Sciatic nerve (tissue), 2 donors: ENCODE measurements at places on chromosomes 16 and 17. TPM values are rescaled to one million over a fixed set of nuclear protein-coding genes. Genes with fewer than 3 reads are reported as not detected.

- DNase-seq, result no peak
Measured at GRCh38 chr17:30555942-30556341, 78.7 kb downstream of the GOSR1 start.

DNA sequence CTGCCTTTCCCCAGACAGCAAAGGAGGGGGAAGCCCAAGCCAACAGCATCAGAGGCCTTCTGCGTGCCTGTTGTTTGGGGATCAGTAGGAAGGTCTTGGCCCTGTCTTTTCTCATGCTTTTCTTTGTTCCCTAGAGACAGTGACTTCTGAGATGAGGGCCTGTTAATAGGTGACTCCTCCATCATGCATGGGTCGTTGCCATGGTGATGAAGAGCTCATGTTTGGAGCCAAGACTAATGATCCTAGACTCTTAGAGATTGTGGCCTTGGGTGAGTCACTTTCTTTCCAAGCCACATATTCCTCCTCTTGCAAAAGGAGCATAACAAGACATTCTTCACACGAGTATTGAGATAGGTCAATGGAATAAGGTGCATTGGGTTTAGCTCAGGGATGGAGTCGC lies 201.1 kb upstream of the ASIC2 start:
- DNase-seq, result no peak

GRCh38 chr17:76467366-76467765 lies at the start of gene AANAT:
TSS of gene AANAT (plus strand) at chr17:76467603. CDS start at chr17:76468747, 1,144 bp downstream.
- no peak for DNase-seq

DNA sequence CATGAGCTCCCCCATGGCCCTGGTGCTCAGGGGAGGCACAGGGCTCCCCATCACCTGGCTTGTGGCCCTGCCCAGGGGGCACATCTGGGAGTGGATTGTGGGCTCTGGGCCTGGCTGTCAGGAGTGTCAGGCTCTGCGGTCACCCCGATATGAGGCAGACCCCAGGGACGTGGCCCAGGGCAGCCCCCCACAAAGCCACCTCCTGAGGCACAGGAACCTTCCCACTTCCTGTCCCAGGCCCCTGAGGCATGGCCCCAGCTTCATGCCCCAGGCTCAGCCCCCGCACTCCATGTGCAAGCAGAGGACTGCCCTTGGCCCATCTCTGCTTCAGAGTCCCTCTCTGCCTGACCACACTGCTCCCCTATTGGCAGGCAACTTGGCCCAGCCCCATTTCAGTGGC lies 160.3 kb downstream of the PCTP start:
- no peak for DNase-seq

DNA sequence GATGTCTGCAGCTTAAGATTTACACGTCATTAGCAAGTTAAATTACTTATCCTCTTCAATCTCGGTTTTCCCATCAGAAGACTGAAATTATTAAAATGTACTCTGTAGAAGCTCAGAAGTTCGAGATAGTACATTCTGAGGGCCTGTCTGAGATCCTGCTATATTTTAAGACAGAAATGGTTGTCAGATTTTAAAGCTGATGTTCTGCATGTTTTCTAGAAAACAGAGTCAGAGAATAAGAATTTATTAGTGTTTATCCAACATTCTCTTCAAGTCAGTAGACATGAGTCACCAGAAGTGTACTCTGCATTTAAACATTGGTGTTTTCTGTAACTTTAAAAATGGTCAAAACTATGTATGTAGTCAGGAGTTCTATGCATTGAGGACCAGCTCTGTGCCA lies 155.2 kb upstream of the MYOCD start:
- DNase-seq, result no peak

DNA sequence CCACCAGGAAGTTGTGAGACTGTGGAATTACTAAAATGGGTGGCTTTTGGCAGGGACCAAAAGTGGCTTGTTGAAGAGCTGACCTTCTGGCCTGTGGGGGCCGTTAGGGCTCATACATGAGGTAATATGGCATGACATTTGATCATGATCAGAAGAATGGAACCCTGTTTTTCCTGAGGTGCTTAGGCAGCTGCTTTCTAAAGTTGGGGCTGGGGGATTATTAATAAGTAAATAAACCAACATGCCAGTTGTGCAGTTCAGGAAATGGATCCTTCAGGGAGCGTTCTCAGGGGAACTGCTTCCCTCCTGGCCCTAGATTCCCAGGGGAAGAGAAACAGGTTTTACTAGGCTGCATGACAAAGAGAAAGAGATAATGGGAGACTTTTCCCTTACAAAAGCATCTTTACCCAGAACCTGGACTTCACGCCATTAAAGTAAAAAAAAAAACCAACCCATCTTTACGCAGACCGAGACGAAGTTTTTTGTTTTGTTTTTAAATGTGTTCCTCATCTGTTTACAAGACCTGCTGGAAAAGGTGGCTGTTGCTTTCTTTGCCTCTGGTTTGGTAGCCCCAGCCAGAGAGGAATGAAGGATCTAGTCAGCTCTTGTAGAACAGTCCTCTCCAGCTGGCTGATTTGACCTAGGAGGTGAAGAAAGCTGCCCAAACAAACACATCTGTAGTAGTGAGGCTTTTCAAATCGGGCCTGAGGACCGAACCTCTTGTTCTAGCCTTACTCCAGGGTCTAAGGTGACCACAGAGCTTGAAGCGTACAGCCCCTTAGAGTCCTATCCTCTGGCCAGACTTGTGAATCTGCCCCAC lies 22.7 kb downstream of the YPEL2 start:
- DNase-seq, result no peak

DNA sequence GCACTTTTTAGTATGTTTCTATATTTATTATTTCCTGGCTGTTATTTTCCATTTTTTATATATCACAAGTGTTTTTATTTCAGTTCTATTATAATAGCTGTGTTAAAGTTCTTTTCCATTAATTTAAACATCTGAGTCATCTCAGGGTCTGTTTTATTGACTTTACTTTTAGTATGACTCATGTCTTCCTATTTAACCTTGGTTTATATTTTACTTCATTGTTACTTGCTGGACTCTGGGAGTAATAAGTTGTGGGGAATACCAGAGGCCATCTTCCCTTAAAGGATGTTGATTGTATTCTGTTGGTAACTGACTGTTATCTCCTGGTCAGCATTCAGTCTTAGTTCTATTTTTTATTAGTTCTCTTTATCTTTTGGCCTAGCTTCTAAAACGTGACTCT lies 1508.2 kb downstream of the CDH11 start:
- DNase-seq, result no peak

Gene MYLK3
- total RNA-seq, result 2.0 TPM

Gene OR2C1
- total RNA-seq, result 0.40 TPM
